ENCODE measurements at places on chromosomes 13 and 19.

- DNase-seq: no peak
Observed at GRCh38 chr13:78061806-78062205, 143.2 kb upstream of the EDNRB start.

- DNase-seq: no peak
Observed at GRCh38 chr19:40200341-40201099, 9.3 kb downstream of the MAP3K10 start.

DNA sequence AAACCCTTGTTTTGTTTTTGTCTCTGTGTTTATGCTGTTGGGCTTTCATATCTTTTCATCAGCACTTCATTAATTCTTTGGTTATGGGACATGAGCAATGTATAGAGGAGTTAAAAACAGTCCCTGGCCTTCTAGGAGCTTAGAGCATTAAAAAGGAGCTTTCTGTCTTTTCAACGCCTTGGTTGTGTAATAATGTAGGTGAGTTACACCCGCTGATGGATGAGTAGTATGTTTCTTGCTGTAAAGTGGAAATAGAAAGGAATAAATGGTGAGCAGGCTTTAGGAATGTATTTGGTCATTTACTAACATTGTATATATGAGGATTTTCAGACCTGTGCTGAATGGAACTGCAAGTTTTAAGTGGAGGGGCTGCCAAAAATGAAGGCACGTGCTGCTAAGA lies 121.5 kb upstream of the RNF113B start:
- no peak for DNase-seq

DNA sequence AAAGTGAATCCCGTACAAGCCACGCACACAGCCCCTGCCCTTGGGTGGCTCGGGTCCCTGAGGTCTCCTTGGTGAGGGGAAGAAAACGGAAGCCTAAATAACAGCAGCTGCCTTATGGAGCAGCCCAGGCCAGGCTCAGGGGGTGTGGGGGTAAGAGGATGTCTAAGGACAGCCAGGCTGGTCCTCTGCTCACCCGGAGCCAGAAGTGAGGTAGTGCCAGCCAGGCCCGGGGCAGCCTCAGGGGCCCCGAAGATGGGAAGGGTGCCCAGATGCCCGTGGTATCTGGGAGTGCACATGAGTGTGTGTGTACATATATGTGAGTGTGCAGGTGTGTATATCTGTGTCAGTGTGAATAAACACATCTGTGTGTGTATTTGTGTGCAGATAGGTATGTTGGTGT lies 38.4 kb upstream of the PEPD start:
- no peak for DNase-seq

DNA sequence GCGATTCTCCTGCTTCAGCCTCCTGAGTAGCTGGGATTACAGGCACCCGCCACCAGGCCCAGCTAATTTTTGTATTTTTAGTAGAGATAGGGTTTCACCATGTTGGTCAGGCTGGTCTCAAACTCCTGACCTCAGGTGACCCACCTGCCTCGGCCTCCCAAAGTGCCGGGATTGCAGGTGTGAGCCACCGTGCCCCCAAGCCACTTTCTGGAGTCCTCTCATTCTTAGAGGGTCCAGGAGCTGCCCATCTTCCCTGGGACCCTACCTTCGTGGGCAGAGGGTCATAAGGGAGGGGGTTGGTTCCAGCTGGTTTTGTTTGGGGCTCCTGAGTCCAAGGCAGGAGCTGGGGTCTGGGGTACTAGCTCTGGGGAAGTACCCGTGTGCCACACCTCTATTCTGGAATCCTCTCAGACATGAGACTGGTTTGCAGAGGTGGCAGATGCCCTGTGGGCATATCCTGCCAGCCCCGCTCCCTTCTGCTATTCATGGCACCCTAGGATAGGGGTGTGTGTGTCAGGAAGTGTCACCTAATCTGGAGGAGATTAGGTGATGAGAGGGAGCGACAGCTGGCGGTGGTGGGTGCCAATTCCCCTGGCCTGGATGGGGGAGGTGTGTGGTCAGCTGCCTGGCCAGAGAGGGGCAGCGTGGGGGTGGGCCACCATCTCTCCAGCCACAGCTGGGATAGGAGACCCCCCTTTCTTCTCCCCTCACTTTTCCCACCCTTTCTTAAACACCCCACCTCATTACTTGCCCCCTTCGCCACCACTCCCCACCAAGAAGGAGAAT lies 2.1 kb downstream of the PRMT1 start:
- DNase-seq: no peak

GRCh38 chr19:55341171-55341588 lies 1.5 kb downstream of the KMT5C start:
- DNase-seq: peak; percentile 69

DNA sequence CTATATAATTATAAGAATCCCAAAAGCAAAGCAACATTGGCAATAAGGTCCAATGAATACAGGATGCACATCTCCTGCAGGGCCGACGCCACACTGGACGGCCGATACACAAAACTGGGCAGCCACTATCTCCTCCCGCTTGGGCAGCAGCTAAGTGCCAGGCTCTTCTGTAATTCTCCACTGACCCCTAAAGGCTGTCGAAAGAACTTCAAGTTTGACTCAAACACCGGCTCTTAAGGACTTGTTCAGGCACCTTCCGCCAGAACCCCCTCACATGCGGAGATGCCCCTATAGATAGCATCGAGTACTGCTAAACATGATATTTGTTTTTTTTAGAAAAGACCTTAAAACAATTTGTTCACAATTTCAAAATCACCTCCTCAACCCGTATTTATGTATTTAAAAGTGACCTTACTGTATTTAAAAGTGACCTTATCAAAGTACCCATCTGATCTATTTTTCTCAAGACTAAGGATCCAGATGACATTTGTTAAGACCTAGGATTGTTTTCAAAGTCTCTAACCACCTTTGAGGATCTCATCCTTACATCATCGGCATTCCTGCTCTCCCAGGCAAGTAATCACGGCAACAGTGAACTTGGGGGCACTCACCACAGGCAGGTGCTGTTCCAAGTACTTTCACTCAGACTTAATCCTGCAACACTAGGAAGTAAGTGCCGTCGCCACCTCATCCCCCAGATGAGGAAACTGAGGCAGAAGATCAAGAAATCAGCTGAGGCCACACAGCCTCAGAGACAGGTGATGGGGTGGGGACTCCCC lies 77.8 kb downstream of the TUBGCP3 start:
- no peak for DNase-seq

DNA sequence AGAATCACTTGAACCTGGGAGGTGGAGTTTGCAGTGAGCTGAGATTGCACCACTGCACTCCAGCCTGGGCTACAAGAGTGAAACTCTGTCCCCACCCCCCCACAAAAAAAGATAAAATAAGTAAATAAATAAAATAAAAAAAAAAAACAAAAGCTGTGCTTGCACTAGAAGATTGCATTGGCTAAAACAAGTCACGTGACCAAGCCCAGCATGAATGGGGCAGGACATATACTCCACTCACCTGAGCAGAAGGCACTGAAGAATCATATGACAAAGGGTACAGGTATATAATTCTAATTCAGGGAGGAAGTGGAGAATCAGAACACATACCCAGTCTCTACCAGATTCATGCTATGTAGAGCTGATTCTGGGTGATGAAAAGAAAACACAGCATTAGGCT lies 36.6 kb downstream of the CYP4F22 start:
- no peak for DNase-seq

- peak; percentile 88 for DNase-seq
Observed at GRCh38 chr13:73984949-73985691, 149.1 kb downstream of the KLF12 start.

DNA sequence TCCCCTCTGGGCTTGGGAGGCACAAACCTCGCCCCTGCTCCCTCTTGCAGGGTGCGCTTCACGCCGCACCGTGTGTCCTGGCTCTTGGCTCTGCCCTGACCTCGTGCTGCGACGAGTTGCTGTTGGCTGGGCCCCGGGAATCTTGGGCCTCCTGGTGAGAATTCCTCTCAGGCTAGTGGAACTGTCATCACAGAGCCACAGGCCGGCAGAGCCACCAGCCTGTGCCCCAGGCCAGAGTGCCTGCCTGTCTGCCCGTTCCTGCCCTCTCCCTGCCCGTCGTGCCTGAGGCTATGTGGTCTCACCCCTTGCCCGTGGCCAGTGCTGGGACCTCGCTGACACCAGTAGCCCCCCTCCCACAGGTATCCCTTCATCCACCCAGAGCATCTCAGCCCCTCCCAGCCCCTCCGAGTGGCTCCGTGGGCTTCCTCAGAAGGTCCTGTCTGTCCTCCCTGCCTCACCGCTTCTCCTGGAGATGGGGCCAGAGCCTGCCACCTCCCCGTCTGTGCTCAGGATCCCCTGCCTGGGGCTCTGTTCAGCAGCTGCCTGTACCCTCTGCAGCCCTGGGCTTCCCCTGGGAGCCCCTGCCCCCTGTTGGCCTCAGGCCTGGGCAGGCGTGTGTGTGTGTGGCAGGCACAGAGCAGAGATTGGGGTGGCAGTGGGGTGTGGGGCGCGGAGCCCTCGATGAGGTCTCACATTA lies 13.3 kb downstream of the NDUFB7 start:
- no peak for DNase-seq

GRCh38 chr19:7801020-7801570 lies 28.9 kb upstream of the EVI5L start:
- DNase-seq: no peak

DNA sequence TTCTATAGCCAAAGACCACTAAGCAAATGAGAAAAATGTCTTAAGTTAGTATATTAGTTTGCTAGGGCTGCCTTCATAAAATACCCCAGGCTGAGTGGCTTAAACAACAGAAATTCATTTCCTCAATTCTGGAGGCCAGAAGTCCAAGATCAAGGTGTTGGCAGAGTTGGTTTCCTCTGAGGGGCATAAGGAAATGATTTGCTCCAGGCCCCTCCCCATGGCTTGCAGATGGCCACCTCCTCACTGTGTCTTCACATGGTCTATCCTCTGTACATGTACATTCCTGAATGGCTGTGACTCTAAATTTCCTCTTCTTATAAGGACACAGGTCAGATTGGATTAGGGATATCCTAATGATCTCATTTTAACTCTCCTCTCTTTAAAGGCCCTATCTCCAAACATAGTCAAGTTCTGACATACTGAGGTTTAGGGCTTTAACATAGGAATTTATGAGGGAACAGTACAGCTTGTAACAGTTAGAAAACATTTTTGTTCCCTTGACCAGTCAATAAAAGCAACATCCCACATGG lies 307.4 kb downstream of the DIAPH3 start:
- no peak for DNase-seq

- no peak for DNase-seq
Observed at GRCh38 chr19:34493038-34493648, 11.6 kb downstream of the WTIP start.

DNA sequence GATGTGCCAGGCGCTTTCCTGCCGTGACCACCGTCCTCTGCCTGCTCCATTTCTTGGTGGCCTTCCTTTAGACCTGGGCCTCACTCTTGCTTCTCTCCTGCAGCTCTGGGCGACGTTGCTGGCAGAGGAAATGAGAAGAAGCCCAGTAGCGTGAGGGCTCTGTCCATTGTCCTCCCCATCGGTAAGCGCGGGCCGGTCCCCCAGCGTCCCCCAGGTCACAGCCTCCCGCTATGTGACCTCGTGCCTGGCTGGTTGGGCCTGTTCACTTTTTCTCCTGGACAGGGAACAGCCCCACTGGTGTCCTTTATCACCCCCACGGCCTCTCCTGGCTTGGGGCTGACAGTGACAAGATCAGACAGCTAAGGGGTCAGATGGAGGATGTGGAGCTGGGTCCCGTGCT lies 27.7 kb downstream of the SPC24 start:
- no peak for DNase-seq

All from CD4-positive, alpha-beta T cell treated with Interleukin-17A for 4 hours (primary cell).